ENCODE measurements at places on chromosomes 2 and 18.

GRCh38 chr2:105391058-105391627 lies 7.7 kb downstream of the FHL2 start:
- DNase-seq = no peak

DNA sequence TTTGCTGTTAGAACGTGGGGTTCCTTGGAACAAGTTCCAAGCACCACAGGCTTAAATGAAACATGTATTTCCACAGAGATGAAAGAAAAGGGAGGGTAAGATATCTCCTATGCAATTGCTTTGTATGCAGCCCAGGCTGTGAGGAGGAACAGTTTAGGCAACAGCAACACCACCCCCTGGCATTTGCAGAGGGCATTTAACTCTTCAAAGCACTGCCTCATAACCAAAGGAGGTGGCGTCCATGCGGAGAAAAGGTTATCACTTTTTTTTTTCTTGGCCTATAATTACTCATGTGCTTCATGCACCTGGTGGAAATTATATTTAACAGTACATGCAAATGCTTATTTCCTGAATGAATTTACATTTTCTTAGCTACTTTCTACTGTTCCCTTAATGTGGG lies 286.0 kb downstream of the LPIN1 start:
- no peak for DNase-seq

GRCh38 chr2:98578231-98578630 lies 30.1 kb downstream of the COA5 start:
- no peak for DNase-seq

DNA sequence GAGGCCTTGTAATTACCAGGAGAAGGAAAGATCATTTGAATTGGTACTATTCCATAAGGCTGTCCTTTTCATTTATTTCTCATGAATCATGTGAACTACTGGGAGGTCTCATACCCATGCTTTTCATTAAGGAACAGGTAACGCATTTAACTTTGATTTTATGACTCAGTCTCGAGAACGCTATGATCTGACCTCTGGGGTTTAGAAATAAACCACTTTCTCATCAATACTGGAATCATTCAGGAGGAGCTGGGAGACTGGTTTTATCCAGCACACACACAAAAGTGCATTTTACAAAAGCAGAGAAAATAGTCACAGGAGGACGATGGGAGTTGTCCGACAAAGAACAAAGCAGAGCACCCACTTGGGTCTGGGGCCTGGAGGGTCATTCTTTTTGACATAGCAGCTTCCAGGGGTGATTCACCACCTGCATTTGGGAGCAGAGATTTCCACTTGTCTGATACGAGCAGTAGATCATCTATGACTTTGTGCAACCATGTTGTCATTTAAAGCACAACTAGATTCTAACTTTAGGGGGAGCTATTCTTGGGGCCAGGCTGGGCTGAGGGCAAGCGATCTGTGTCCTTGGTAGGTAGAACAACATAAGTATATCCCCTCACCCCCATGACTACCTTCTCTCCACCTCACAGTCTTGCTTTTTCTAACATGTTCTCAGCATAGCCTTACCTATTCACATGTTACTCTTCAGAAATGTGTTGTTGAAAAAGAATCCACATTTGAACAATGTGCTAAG lies 95.9 kb upstream of the SCG2 start:
- DNase-seq = no peak

DNA sequence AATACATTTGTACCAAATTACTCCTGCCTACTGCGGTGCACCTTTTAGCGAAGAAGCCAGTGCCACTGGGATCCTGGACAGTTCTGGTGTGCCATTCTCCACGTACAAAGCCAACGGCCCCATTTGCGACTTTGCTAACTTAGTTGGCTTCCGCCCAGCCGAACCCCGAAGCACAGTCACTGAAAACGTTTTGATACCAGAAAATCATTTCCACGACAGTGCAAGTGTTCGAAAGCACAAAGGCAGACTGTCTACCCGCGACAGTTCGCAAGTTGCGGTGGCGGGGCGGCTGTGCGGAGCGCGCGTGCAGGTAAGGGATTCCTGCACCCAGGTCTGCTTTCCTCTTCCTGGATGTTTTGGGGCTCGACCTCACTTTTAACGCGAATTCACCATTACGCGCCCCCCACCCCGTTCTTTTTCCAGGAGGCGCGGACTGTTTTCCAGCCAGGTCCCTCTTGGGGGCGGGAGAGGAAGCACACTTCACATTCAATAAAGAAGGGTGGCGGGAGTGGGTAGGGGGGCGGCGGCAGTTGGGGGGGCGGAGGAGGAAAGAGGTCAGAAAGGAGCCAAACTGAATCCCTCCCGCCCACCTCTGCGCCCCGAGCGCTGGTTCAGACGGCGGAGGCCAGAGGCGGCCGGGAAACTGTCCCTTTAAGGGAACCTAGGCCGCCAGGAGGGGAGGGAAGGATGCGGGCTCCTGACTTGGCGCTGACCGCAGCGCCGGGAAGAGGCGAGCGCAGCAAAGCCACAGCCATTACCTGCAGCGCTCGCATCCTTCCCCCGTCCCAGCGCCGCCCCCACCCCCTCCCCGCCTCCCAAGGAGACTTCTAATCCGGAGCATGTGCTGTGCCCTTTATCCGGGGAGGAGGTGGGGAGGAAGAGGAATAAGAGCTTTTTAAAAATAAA lies 107.4 kb upstream of the KCTD1 start:
- peak; percentile 8 for DNase-seq

GRCh38 chr2:212723226-212723625 lies 184.6 kb upstream of the ERBB4 start:
- DNase-seq = peak; percentile 36
